ENCODE measurements at places on chromosomes 6 and 20.

DNA sequence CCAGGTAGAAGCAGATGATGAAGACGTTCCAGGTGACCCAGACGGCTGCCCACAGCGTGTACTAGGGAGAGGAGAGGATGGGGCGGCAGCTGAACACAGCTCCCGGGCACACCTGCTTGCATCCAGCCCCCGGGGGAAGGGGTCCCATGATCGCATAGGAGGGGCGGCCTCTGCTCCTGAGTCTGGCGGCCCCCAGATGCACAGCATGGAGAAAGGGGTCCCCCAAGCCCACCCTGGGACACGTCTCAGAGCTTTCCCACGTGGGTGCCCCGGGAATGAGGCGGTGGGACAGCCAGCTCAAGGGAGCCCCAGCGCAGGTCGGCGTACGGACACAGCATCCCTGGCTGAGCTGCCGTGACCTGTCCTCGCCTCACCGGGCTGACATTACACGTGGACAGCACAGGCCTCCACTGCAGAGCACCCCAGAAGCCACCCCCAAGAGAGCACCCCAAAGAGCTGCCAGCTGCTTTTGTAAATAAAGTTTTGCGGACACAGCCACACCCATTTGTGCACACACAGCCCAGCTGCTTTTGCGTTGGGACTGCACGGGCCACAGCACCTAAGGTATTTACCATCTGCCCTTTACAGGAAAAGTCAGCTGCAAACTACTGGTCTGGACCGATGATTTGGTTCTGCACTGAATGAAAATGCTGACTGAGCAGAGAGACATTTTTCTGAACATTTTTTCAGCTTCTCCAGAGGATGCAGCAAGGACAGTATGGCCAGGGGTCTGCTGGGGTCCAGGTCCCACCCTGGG is 5.2 kb downstream of the NKAIN4 start:
- DNase-seq, result no peak

- DNase-seq, result no peak
Observed at GRCh38 chr6:112626468-112627082, 279.4 kb downstream of the RFPL4B start.

DNA sequence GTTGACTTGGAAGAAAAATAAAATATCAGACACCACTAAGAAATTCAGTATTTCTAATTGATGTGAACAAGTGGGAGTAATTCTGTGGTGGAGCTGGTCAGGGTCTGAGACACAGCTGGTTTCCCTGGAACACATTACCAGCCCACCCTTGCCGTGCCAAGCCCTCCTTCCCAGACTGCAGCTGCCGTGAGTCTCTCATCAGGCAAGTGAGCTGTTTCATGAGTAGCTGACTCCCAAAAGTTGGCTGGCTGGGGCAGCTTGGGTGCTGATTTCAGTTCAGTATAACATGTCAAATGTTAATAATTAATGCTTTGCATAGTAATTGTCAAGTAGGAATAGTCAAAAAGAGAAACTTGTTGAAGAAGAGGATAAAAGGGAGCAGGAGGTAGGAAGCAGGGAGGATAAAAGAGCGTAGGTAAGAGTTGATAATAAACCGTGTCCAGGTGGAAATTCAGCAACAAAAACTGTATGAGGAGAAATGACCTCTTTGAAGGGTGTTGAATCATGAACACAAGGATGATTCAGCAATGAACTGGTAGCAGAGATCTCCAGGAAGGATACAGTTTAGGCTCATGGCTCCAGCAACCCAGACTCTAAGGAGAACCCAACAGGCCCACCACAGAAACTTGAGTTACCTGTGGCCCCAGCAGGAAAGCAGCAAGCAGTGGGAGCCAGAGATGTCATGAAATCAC is 110.9 kb upstream of the SSTR4 start:
- DNase-seq, result no peak

DNA sequence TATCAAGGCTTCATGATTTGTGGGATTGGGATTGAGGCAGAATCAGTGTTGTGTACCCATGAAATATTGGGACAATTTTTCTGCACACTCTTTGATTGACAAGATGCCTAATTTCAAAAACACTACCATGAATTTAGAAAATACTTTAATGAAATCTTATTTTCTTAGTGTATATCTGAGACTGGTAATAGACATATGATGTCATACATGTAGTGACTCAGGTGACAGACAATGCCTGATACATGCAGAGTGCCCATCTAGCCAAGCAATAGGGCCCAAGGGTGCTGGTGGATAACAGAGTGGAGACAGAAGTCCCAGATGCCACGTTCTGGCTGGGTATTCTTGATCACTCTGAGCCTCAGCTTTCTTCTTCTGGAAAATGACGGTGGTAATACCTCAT is 279.6 kb upstream of the ARID1B start:
- DNase-seq, result no peak

DNA sequence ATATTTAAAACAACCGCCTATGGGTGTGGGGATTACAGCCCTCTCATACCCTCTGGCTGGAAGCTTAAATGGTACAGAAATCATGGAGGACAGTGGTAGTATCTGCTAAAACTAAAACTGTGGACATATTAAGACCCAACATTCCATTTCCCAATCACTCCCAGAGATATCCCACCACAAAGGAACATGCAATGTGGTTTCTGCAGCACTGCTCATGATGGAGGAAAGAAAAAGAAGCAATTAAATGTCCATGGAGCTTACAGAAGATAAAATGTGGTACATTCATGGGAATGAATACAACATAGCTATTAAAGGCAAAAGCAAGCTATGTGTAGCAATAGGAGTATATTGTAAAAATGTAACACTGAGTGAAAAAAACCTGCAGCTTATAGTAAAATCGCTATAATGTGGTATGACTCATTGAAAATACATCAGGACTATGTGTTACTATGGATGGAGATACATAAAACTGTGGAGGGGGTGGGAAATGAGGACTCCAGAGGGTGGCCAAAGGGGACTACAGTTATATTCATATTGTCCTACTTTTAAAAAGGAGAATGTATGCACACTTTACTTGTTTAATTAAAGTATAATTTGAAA is 22.9 kb upstream of the NNAT start:
- no peak for DNase-seq

DNA sequence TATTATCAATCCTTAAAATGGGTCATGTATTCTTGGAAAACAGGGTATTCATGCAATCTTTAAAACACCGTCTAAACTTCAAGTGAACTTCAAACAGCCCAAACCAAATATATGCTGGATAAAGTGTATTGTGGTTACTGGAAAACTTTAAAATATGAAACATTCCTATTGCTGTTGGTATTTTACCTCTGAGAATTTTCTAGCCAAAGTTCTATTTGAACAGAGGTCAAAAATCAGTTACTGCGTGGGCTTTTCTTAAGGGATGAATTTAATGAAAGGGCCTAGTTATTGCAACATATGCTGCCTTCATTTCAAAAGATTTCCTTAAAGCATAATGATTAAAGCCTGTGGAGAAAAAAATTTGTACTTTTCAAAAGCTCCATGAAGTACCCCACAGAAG is 436.0 kb downstream of the PLCB1 start:
- no peak for DNase-seq

DNA sequence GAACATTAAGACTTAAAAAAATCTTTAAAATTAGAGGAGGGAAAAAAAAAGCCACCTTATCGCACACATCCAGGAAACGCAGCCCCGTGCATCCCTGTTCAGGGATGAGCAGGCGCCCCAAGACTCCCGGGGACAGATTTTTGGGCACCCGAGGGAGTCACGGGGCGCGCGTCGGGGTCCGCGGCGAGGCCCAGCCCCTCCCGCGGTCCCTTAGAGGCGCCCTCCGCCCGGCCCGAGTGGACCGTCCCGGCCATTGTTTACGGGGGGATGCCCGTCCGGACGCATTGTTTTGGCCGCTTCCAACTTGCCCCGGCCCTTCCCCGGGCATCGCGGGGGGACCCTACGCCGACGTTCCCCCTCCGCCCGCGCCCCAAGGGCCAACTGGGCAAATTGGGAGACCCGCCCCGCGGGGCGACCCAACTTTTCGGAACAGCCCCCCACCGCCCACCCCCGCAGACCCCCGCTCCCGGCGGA is 610 bp downstream of the ZNF217 start:
- no peak for DNase-seq

- no peak for DNase-seq
Observed at GRCh38 chr6:68826501-68826900, 191.4 kb downstream of the ADGRB3 start.

DNA sequence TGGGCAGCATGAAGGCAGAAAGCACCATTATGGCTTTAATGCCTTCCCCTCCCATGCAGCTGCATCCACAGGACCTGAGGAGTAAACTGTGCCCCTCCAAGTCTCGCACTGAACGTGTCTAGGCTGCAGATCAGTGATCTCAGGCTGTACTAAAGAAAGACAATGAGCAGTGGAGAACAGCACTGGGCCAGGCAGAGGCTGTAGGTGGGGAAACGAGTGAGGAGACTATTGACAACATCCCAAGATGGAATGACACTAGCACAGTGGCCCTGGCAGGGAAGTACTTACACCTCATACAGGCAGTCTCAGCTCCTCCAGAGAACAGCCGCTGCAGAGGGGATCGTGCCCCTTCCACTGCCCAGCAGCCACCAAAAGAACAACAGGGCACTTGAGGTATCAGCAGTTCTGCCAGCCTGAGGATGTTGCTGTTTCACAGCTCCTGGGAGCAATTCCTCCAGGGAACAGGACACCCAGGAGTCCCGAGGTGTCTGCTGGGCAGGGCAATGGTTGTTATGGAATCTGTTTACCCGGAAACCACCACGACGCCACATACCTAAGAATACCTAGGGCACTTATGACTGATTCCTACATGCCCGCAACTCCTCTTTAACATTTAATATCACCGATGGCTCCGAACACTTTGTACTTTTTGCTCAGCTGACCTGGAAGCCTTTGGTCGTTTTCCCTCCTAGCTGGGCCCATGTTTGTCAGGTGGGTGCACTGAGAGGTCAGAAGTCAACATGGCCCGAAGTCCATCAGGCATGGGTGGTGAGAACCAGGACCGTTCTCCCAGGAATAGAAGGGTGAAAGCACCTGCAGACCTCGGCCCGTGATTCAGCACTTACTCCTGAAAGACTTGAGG is 79.1 kb downstream of the SLC22A23 start:
- DNase-seq, result peak; percentile 69

DNA sequence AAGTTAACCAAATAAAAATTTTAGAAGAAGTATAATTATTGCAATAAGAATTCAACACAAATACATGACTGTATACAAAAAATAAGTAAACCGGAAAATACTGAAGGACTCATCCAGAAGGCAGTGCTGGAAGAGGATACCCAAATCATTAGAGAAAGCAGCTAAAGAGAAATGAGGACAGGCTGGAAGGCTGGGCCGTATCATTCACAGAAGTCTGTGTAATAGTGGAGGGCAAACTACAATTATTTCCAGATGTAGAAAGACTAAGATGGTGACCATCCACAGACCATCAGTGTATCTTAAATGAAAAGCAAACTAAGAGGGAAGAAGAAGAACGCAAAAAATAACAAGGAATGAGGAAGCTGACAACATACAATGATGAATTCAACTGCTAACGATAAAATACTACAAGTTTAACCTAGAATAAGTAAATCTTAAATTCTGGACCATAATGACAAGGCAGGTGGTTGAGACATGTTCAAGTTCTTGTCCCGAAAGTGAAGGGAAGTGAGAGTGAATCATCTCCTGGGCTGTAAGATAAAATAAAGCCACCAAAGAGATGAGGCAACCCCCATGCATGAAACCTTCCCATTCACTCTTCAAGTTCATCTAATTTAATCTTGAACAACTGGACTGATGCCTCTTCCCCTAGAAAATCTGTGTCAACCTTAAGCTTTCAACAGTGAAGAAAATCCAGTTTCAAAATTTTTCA is 71.5 kb downstream of the SLC23A2 start:
- DNase-seq, result no peak

- DNase-seq, result no peak
Observed at GRCh38 chr6:92723390-92723931, 695.9 kb downstream of the EPHA7 start.

- no peak for DNase-seq
Observed at GRCh38 chr20:53036992-53037391, 64.8 kb downstream of the TSHZ2 start.

GRCh38 chr20:38305541-38305940 is 1.6 kb downstream of the BPI start:
- DNase-seq, result no peak

DNA sequence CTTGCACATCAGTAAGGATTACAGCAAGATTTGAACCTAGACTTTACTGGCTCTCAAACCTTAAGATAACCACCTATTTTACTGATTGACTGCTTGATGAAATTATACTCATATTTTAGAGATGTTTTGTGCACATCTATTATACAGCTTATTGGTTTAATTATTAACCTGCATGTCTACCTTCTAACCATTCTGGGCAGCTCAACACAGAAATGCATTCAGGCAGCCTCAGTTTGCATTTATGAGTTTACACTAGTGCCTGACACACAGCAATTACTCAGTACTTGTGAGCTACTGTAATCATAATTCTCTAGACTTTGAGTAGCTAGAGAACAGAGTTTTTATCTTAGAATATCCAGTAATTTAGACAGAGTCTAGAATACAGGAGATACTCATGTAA is 273.9 kb upstream of the THEMIS start:
- no peak for DNase-seq

DNA sequence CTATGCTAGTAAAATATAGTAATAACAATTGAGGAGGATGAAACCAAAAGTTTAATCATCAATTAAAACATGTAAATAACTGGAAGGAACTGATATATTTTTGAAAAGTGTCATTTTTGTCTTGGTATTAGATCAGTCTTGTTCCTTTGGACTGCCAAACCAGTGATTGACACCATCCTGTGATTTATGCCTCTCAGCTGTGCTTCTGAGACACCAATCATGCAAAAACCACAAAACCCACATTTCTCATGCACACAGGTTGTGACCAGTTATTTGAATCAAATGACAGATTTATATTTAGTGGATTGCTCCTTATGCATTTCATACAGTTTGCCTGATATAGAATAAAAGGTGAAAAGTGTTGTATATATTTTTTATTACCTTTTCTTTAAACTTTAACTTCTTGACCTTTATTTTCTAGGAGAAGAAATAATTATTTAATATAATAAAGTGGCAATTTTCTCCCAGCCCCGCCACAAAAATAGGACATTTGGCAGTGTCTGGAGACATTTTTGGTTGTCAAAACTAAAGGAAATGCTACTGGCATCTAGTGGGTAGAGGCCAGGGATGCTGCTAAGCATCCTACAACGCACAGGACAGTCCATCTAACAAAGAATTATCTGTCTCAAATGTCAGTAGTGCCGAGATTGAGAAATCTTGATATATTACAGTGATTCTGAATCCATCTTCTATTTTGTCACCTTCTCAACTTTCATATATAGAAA is 383.6 kb downstream of the BCKDHB start:
- DNase-seq, result no peak

DNA sequence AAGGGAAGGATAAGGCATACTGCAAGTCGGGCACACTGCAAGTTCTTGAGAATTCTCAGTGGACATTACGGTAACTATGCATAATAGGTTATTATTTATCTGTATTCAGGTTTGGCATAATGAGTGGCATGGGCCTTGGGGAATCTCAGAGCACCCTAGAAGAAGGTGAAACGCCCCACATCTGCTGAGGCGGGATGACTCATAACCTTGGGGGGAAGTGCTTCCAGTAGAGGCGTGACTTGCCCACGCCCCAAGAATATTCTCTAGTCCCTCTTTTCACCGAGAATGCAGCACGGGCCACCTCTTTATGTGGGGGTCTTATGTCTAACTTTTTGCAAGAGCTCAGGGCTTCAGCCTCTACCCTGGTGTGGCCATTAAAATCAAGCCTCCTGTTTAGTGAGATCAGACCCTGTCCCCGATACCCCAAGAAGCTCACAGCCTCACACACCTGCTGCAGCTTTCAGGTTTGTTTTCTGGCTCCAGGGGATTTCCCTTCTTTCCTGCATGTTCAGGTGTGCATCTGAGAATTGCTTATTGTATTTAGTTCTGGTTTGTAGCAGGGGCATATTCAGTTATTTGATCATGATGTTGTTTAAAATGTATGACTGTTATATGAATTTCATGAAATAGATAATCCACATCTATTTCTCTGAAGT is 19.1 kb downstream of the ZFP64 start:
- DNase-seq, result no peak
